Aorta (tissue), 5 donors: ENCODE measurements at places on chromosomes 3 and 15.

DNA sequence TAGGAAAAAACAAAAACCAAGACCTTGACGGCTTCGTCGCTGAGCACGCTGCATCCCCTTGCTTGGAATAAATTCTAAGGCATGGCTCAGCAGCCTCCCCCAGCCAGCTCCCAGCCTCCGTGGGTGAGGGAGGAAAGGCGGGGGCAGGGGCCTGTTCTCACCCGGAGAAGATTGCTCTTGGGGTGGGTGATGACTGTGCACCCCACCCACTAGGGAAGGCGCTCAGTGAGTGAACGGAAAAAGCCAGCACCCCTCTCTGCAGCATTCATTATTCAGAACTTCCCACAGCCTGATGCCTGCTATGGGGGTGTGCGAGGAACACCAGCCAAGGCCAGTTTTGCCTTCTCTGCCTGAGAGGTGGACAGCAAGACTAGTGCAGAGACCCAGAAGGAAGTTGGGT is 19.3 kb upstream of the NTRK3 start:
- no peak for DNase-seq

DNA sequence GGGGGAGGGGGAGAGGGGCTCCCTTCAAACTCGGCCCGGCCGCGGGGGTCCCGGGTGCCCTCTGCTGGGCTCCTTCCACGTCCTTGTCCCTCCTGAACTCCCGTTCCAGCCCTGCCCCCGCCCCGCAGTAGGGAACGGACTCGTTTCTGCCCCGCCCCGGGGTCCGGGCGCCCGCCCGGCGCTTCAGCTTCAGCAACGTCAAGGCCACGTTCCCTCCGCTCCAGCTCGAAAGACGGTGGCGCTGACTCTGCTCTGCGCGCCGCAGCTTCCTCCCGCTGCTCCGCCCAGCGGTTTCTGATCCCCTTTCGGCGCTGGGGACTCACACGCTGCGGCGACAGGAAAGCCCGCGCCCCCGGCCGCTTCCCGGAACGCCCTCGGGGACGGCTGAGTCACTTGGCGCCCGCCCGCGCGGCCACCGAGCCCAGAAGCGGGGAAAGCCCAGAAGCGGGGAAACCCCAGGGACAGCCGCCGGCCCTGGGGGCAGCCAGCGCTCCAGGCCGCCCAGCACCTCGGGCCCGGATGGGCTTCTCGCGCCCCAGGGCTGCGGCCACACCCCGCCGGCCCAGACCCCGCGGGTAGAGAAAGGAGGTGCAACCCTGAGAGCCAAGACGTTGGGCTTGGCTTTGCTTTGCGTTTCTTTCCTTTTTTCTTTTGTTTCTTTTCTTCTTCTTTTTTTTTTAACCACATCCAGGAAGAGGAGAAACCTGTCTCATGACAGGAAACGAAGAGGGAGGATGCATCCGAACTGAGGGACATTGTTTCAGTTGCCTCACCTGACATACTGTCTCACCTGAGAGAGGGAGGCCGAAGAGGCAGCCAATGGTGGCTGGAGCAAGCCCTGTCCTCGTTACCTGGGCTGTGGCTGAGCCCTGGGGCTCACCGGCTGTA is 28.9 kb downstream of the ARHGAP31 start:
- DNase-seq: peak; percentile 96

DNA sequence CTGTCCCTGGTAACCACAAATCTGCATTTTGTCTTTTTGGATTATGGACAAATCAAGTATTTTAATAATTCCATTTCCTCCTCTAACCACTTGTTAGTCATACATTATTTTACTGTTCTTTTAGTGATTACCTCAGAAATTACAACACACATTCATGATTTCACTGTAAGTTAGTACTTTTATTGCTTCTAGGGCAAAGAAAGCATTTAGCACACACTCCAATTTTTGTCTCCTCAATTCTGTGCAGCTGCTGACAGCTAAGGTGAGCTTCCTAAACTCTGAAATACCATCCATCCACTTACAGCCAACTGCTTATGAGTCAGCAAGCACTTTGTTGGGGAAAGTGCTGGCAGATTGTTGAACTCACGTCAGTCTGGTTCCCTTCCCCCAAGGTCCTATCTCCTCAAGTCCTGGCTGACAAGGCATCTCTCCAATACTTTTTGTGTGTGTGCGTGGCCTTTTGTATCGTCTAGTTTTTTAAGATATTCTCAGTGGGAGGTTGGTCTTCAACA is 49.4 kb upstream of the TNFAIP8L3 start:
- no peak for DNase-seq

DNA sequence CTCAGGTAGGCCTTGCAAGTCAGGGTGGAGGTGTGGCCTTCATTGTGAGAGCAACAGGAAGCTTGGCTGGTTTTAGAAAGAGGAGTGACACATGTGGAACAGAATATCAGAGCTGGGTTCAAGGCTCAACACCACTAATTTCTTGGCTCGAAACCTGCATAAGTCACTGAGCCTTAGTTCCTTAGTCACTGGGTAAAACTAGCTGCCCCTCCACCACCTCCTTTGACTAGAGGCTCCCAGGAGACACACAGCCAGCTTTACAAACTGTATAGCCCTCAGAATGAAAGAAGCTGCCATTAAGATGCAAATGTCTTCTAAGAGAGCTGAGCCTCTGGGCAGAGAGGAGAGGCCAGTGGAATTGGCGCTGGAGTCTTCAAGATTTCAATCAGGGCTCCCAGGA is 67.7 kb downstream of the CERS3 start:
- DNase-seq: no peak

DNA sequence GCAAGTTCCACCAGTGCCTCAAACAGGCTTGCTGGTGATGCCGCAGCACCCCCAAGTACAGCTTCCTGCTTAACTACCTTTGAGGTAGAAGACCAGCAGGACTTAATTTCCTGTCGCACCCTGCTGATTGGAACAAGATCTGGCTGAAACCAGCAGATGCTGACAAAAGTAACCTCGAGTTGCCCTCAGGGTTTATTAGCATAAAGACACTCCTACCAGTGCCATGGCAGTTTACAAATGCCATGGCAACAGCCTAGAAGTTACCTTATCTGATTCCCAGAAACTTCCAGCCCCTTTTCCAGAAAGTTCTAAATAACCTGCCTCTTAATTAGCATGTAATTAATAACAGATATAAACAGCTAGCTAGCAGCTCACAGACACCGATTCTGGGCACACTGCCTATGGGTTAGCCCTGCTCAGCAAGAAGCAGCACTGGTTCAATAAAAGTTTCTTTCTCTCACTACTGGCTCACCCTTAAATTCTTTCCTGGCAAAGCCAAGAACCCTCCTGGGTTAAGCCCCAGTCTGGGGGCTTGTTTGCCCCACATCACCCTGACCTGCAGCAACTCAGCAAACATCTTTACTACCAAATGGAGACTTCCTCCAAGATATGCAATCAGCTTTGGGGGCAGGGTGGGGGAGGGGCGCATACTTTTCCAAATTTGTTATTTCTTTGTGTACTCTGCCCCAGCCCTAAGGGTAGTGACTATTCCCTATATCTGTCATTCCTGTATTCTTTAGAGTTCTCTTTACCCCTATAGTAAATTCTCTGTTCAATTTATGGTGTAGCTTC is 54.2 kb downstream of the MAP4 start:
- no peak for DNase-seq

GRCh38 chr3:66432041-66432766 is 68.6 kb downstream of the LRIG1 start:
- no peak for DNase-seq

DNA sequence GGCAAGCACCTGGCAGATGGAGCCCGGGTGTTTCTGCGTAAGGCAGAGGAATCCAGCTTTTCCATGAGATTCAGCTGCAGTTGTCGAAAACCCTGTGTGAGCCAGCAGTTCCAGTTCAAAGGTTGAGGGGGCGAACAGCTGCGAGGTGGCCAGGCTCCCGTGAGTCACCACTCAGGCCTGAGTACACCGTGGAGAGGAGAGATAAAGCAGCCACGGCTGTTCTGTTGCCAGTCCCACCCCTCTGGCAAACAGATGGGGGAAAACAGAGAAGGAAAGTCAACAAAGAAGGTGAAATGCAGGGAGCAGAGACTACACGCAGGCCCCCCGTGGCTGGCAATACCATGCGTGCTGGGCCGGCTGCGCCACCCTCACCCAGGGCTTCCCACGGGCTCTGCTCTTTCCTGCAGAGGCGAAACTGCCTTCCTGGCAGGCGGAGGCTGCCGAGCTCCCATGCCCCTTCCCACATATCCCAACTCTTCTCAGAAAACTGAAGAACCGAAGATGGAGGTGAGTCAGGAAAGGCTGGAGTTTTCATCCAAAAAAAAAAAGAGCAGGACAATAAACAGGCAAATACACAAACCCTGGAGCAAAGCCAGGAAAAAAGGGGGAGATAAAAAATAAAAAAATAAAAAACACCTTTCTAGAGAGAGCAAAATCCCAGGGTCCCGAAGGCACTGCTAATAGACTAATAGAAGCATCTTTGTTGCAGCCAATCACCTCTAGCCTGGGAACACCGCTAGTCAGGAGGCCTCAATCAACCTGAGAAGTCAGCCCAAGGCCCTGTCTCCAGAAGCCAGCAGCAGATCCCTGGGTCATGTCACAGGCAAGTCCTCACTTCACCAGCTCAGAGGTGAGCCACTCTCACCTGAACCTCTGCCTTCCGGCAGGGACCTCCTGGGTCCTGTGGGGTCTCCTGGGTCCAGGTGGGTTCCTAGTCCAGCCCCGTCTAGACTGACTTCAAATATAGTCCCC is 37.7 kb downstream of the FAM174B start:
- DNase-seq: no peak

GRCh38 chr15:31309893-31310606 is 16.6 kb upstream of the KLF13 start:
- no peak for DNase-seq

GRCh38 chr3:31048143-31048542 is 153.7 kb upstream of the GADL1 start:
- DNase-seq: no peak

- DNase-seq: no peak
Observed at GRCh38 chr15:42954291-42954690, 33.7 kb upstream of the TTBK2 start.

GRCh38 chr15:93825682-93826081 is 405.7 kb upstream of the MCTP2 start:
- no peak for DNase-seq

DNA sequence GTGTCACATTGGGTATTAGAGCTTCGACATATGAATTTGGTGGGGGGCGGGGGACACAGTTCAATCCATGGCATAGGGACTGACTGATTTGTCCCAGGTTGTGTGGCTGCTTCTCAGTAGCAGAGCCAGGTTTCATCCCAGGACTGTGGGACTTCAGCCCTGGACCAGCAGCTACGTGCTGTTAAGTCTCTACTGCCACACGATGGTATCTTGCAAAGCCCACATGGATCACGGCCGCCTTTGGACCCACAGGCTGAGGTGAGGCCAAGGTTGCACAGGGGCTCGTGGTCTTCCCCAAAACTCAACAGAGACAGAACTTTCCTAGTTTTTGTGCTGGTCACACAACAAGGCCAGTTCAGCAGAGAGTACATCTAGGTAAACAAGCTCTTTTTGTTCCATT is 97.4 kb downstream of the LRRK1 start:
- DNase-seq: no peak

DNA sequence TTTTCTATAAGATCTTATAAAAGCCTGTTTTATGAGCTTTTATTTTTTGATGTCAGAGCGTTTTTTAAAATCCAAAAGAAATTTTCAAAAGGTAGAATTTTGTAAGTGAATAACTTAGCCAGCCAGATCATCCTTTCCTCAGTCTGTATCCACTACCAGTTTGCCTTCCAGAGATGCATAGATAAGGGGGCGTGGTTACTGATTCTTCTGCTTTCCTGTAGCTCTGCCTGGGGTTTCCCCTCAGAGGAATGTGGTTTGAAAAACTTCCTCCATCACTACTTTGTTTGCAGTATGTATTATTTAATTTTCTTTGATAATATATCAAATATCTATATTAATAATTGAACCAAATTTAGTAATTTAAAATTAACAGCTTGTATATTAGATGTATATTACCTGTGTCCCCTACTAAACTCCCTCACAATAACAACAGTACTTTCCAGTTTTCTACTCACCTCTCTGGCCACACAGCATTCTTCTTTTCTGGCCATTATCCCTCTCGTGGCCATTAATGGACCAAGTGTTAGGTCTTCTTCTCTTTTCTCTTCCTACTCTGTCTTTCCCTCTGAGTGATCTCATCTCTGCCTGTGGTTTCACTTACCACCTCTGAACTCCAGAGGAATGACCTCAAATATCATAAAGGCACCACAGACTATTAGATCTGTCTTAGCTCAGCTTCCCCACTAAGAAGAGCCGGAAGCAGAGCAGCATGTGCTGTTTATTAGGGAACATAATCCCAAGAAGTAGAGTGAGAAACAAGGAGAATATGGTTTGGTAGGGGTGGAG is 239.7 kb downstream of the UBE2E2 start:
- DNase-seq: no peak

DNA sequence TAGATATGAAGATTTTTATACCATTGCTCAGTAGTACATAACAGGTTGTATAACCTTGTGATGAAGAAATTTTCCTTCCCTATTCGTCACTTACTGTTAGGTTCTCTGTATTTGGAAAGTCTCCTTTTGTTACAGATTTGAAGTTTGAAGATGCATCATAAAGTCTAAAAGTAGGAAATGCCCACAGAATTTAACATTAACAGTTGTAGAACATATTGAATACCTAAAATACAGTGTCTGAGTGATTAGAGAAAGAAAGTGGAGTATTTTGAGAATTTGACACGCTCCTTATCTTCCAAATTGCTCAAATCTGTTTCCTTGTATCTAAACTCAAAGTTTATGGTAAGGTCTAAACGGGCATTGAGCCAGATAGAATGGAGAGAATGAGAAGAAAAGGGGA is 111.3 kb downstream of the MBNL1 start:
- DNase-seq: no peak

DNA sequence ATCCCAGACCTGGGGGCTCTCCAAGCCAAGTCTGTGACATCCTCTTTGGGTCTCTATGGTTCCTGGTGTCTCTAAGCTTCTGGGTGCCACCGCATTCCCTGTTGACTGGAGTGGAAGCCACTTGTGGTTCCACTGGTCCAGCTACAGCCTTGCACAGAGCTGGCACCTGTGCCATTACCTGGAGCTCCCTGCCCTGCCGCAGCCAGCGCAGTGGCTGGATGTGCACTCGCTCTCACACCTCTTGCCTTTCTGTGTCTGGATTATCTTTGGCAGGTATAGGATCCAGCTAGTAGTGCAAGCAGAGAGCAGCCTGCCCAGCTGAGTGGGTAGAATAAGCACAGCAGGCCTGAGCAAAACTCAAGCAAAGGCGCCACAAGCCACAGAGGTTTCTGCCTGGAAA is 1635.5 kb downstream of the OTOL1 start:
- no peak for DNase-seq

DNA sequence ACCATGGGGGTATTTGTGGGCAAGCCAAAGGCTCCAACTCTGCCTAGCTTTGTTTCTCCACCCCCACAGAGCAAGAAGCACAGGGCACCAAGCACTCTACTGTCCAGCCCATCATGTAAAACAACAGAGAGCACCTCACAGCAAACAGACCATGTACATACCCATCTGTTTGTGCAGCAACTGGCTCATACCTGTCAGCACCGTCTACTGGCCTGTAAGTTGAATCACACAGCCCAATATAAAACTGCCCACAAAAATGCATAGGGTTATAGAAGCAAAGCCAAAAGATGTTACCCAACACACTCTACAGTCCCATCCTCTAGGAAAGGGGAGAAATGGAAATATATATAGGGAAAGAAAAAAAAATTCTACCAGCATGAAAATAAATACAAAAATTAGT is 139.7 kb upstream of the CPNE4 start:
- no peak for DNase-seq

GRCh38 chr15:27468151-27468591 is 497.2 kb downstream of the GABRG3 start:
- DNase-seq: no peak
